ENCODE measurements at places on chromosomes 11 and 22.

GRCh38 chr11:11163236-11163635 lies 189.8 kb downstream of the CSNK2A3 start:
- DNase-seq = no peak

DNA sequence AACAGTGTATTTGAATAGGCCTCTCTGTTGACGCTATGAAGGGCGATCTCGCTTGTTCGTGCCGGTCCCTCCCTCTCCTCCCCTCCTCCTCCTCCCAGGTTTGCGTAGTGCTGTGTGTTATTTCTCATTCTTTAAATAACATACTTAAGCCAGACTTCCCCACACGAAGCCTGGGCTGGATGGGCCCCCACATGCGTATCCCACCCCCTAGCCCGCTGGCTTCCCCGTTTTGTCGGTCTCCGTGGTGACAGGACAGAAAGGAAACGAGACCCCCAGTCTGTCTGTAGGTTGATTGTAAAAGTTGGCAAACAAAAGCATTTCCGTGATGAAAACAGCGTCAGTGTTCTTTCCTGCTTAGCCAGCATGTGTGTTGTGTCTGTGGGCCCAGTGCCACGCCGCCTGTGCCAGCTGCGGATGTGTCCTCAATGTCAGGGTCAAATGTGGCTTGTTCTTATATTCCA lies 27.3 kb downstream of the FAM118A start:
- DNase-seq = peak; percentile 82

GRCh38 chr11:58316142-58316541 lies 42.7 kb downstream of the OR5B17 start:
- DNase-seq = no peak

GRCh38 chr11:117769533-117769932 lies 27.5 kb downstream of the DSCAML1 start:
- DNase-seq = no peak
